NCI-H748 treated with DMSO at 0.1 percent for 48 hours (cell line): ENCODE measurements at places on chromosomes 6 and 20.
A peak's percentile ranks its signal among the peaks of the same experiment; 100 is the strongest.

DNA sequence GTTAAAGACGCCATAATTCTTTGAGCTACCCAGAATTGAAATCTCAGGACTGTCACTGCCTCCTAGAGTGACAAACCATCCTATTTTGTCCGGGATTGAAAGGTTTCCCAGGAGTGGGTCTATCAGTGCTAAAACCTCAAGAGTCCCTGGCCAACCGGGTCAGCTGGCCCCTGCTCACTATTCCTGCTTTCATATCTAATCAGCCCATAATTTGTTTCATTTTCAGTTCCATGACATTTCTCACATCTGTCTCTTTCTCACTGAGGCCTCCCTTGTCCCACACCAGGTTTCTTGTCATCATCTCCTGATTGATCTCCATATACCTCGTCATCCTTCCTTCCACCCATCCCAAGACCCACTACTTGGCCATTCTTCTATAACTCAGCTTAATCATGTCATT is 98.2 kb downstream of the SLC35B3 start:
- no peak for DNase-seq

DNA sequence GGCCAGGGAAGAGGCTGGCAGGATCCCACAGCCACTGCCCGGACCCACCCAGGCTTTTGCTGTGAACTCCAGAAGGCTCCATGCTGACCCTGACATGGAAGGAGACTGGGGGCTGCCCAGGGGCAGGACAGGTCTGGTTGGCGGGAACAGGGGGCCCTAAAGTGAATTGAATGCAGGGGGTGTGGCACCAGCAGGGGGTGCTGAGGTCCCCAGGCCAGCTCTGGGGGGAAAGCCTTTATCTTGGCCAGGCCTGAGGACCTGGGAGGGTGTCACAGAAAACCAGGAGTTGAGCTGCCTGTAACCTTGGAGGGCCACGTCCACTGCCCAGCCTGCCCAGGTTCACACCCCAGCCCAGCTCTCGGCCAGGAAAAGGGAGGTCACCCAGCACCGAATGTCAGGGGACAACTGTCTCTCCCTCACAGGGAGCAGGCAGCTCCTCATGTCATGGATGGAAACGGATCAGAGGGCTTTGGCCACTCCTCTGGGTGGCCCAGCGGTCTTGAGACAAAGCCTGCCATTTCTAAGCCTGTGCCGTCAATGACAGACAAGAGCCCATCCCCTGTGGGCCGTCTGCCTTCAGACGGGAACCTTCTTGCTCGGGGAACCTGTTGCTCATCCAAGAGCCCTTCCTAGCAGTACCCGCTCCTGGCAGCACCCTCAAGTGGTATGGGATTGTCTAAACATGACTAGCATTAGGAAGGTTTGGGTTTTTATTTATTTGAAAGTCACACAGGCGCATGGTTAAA is 2.9 kb upstream of the YTHDF1 start:
- DNase-seq: no peak

GRCh38 chr6:29589423-29590048 is 4.6 kb downstream of the OR2H2 start:
- DNase-seq: peak; percentile 23

- DNase-seq: no peak
Measured at GRCh38 chr6:161436106-161436876, 162.4 kb upstream of the AGPAT4 start.

GRCh38 chr6:41568585-41569384 is 22.6 kb downstream of the FOXP4 start:
- DNase-seq: peak; percentile 54

DNA sequence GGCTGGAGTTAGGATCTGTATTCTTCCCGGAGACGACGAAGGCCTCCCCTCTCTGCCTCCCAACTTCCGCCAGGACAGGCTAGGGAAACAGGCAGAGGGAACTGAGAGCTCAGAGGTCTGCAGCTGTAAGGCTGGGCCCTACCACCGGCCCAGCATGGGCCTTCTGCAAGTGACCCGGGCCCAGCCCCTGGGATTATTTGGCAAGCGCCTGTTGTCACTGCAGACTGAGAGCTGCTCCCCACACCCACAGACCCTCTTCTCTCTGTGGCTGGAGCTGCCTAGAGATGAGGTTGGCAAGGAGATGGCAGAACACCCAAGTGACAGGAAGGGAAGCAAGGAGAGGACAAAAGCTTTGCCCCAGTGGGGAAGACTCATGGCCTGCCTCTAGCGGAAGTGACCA is 212.6 kb downstream of the ZDHHC14 start:
- no peak for DNase-seq

- DNase-seq: no peak
Measured at GRCh38 chr6:98579941-98580340, 254.4 kb upstream of the POU3F2 start.

DNA sequence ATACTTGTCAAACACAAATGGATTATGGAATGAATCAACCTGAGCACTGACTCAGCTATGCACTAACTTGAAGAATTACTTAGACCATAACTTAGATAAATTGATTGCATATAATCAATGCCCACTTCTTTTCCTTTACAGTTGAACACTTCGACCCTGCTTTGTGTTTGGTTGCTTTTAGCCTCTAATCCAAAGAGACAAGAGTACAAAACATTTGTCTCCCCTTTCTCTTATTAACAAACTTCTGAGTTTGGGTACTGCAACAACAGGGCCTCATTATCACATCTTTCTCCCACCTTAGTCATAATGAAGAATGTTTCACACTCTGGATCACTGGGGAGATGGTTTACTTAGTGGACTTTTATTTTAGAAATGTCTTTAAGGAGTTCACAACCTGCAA is 2.6 kb upstream of the TAAR6 start:
- DNase-seq: no peak

GRCh38 chr6:136831873-136832562 is 9.6 kb downstream of the PEX7 start:
- DNase-seq: no peak

- DNase-seq: peak; percentile 79
Measured at GRCh38 chr6:41728073-41728936, 7.1 kb downstream of the TFEB start.

GRCh38 chr20:11222243-11222642 is 548.4 kb upstream of the JAG1 start:
- no peak for DNase-seq

GRCh38 chr6:52362443-52363227 is 684 bp downstream of the PAQR8 start:
- DNase-seq: peak; percentile 24

DNA sequence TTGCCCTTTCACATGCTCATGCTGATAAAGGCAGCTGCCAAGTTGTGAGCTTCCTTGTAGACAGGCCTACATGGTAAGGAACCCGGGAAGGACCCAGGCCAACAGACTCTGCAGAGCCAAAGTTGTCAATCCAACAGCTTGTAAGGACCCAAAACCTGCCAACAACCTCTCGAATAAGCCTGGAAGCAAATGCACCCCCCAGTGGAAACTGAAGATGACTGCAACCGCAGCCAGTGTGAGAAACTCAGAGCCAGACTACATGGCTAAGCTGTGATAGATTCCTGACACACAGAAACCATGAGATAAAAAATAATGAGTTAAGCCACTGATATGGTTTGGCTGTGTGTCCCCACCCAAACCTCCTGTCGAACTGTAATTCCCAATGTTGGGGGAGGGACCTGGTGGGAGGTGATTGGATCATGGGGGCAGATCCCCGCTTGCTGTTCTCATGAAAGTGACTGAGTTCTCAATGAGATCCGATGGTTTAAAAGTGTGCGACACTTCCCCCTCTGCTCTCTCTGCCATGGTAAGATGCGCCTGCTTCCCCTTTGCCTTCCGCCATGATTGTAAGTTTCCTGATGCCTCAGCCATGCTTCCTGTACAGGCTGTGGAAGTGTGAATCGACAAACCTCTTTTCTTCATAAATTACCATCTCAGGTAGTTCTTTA is 18.8 kb upstream of the CLPSL2 start:
- no peak for DNase-seq

DNA sequence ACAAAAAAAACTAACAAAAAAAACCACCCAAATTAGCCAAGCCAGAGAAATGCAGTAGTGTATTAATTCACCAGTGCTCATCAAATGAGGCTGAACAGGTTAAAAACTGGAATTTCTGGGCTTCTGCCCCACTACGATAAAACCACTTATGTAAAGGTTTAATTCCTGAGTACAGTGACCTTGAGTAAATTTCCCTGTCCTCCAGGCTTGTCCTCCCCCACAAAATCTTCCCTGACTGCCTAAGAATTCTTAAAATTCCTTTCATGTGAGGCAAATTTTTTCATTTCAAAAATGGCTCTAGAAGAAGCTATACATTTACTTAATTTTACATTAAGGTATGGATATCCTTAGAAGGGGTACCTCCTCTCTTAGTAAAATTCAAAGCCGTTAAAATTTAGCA is 80.1 kb upstream of the ID4 start:
- DNase-seq: no peak

DNA sequence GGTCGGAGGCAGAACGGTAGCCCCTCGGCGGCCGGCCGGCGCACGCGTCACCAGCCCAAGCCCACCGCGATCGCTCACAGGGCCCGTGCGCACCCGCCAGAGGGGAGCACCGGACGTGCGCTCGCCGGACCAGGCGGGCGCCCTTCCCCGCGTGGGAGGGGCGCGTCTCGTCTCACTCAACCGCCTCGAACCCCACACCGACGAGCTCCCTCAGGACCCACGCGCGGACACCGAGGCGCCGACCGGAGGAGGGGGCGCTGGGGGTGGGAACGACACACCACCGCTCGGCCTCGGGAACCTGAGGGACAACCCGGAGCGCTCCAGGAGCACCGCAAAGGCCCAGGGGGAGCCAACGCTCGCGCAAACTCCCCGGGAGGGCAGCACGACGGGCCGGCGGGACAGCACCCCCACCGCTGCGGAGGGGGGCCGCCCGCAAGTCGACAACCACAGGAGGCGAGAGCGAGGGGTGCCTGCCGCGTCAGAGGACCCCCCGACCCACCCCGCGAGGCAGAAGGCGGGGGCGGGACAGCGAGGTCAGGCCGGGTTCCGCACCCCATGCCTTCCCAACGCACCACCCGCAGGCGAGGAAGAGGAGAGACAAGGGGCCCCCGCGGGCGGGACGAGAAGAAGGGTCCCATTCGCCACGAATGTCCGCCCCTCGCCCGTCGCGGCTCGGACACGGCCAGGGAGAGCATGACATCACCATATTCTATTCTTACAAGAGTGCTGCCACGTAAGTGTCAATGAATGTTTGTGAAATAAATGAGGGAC is 512.7 kb upstream of the ZNF337 start:
- no peak for DNase-seq

- DNase-seq: no peak
Measured at GRCh38 chr6:108653949-108654348, 93.2 kb downstream of the FOXO3 start.

DNA sequence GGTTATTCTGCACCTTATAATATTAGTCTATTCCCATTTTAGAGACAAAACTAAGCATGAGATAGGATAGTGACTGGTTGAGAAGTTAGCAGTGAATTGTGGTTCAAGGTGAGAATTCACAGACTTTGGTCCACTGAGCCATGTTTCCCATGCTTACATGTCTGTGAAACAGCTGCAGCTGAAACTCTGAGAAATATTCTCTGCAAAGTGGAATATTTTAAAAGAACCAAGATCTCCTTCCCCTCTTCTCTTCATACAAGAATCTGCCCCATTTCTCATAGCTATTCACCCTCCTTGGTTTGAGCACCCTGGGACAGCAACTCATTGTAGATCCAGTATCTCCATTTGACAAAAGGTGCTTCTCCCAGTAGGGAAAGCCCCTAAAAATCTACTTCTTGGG is 70.2 kb upstream of the TMEM170B start:
- DNase-seq: no peak

DNA sequence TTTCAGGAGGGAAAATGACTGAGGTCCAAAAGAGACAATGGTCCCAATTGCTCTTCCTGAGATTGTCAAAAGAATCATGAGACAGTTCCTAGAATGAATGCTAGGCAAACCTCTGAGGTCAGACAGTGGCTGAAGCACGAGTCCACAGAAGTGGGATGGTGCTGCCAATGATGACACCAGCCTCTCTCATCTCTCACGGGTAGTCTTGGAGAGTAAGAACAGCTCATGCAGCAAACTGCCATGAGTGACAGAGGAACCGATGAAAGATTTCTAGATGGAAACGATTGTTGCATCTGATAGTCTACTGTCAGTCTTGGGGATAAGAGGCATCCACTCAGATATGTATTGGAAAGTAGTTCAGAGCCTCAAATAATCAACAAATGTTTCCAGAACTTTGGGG is 188.7 kb downstream of the SLC24A3 start:
- no peak for DNase-seq
